ENCODE measurements at places on chromosomes 13 and 19.

GRCh38 chr13:112443995-112444311 is 67.8 kb downstream of the SPACA7 start:
- peak; percentile 87 for DNase-seq

- DNase-seq = no peak
These were observed 14.3 kb downstream of the MAU2 start for GRCh38 chr19:19334989-19335344.

DNA sequence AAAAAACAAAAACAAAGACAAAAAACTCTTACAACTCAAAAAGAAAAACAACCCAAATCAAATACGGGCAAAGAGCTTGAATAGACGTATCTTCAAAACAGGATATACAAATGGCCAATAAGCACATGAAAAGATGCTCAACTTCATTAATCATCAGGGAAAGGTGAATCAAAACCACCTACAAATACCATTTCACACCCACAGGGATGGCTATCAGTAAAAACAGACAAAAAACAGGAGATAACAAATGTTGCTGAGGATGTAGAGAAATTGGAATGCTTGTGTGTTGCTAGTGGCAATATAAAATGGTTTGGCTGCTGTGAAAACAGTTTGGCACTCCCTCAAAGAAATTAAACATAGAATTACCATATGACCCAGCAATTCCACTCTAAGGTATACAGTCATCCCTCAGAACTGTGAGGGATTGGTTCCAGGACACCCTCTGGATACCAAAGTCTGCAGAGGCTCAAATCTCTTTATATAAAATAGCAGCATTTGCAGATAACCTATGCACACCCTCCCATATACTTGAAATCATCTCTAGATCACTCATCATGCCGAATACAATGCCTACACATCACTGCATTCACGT is 29.7 kb downstream of the MLLT1 start:
- no peak for DNase-seq

- peak; percentile 83 for DNase-seq
These were observed at the start of gene GSX1 for GRCh38 chr13:27792393-27793218. TSS of gene GSX1 (plus strand) at chr13:27792483. CDS start at chr13:27792691, 208 bp downstream.

GRCh38 chr13:98834254-98834960 is 81.9 kb upstream of the SLC15A1 start:
- DNase-seq = no peak

- DNase-seq = no peak
These were observed 362.0 kb upstream of the TMTC4 start for GRCh38 chr13:101036546-101036945.

DNA sequence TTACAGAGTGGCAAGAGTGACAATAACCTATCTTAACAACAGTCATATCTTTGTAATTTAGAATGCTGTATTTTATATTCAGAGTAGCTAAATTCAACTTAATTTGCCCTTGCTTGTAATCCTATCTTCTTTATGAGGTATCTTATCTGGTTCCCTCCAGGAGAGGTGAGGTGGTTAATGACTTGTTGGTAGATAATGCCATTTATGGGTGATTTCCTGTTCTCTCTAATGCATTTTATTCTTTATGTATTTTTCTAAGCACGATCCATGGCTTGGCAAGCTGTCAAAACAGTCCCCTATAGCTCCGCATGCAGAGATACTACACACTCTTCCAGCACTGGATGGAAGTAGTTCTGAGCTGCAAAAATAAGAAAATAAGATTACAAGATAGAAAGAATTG is 267.9 kb downstream of the LMO7 start:
- no peak for DNase-seq

GRCh38 chr19:5803752-5804515 is 933 bp upstream of the NRTN start:
- peak; percentile 99 for DNase-seq

DNA sequence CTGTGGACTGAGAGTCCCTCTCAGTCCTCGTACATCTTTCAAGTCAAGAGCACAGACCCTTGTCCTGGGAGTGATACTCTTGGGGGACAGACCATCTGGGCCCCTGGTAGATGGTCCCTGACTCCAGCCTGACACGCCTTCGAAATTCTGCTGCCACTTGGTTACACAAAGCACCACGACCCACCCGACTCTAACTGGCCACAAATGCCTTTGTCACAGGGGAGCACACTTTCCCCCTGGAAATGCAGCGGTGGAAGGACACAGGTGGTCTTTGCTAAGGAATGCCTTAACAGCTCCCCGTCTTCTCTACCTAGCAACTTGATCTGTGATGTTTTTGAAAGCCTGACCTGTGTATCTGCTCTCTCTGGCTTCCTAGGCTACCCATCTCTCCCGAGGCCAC is 13.8 kb upstream of the DHRS12 start:
- DNase-seq = no peak

DNA sequence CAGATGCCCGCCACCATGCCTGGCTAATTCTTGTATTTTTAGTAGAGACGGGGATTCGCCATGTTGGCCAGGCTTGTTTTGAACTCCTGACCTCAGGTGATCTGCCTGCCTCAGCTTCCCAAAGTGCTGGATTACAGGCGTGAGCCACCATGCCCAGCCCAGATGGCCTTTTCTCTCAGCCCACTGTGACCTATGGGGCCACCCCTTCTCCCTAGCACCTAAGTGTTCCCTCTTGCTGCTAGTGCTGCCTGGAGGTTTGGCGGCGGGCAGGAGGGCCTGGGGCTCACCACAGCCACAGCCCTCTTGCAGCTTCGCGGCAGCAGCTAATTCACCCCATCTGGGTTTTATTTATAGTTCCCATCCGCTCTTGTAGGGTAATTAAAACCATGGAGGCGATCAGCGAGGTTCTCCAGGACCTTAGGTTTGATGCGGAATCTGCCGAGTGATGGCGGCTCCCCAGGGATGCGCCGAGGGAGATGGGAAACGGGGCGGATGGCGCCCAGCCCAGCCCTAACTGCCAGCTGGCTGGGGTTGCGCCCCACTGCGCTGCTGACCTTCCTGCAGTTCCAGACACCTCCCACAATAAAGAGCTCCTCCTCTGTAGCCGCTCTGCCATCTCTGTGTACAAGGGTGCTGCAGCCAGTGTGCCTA is 3.3 kb downstream of the REX1BD start:
- no peak for DNase-seq

Data from activated CD4-positive, alpha-beta T cell treated with anti-CD3 and anti-CD28 coated beads, Interleukin-2, amount 10 ng/mL, durations not matched to agents 24 days and 14 days (primary cell).